Stomach (tissue), 19 donors: ENCODE measurements at places on chromosomes 5 and 9. TPM values are rescaled to one million over a fixed set of nuclear protein-coding genes. Genes with fewer than 3 reads are reported as not detected.

The PRUNE2 gene
- 2.6 TPM for polyA plus RNA-seq

The GARIN3 gene
- not detected for polyA plus RNA-seq

The ANKRD55 gene
- polyA plus RNA-seq, result 0.08 TPM

The CDKN2A gene
- 3.2 TPM for polyA plus RNA-seq

The TMEM232 gene
- polyA plus RNA-seq, result 1.2 TPM
